ENCODE measurements at places on chromosomes 5 and 9.

GRCh38 chr9:127129073-127129717 is 6.8 kb upstream of the ANGPTL2 start:
- DNase-seq = no peak

- DNase-seq = no peak
Observed at GRCh38 chr9:101457003-101457402, 21.4 kb upstream of the ALDOB start.

DNA sequence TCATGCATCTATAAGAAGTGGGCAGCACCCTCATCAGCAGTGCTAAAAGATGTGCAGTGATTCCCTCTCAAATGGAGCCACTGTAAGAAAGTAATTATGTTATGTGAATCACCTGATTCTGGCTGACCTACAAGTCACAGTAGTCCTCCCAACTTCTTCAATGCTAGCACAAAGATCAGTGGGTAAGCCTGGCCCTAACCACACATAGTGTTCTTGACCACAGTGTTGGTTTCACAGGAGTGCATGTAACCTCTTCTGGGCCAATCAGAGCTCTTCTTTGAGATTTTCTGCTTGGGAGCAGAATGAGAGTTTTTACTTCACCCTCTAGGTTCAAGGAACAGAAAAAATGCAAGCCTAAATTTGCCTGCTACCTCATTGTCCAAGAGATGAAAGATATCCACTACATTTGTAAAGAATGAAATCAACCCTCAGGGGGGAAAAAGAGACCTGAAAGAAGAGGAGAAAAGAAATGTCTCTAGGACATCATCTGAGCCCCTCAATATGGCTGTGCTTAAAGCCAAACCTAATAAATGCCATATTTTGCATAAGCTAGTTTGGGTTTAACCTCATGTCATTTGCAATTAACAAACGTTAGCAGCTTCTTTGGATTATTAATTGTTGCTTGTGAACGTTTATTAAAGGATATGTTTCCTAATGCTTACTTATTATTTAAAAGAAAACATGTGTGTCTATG is 65.3 kb upstream of the ADRB2 start:
- DNase-seq = no peak

DNA sequence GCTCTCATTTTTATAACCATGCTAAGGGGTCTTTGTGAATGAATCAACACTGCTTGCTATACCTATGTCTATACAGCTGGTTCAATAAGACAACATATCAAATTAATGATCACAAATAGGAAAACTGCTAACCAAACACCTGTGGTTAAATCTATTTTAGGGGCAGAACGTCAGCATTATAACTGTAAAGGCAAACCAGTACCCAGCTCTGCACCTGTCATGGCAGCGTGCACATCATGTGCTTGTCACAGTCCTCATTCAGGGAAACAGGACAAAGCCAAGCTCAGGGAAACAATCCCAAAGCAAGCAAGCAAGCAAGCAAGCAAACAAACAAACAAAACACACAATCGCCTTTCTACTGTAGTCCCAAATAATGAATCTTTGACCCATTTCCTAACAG is 277.7 kb upstream of the DAP start:
- no peak for DNase-seq

DNA sequence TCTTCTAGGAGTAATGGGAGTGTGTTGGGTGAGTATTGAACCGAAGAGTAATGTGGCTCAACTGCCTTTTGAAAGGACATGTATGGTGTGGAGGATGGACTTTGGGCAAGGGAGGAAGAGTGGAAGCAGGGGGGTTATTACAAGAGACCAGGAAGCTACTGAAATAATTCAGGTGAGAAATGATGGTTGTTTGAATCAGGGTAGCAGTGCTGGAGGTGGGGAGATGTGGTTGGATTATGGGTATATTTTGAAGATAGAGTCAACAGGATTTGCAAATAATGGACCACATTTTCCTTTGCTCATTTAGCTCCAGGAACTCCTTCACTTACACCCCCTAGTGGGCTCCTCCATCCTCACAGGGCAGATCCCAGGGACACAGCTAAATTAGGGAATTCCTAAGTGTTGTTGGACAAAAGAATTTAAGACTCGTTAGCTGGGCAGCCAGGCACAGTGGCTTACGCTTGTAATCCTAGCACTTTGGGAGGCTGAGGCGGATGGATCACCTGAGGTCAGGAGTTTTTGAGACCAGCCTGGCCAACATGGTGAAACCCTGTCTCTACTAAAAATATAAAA is 1.2 kb upstream of the SLC4A9 start:
- no peak for DNase-seq

GRCh38 chr5:94395468-94395867 is 222.9 kb downstream of the KIAA0825 start:
- no peak for DNase-seq

- no peak for DNase-seq
Observed at GRCh38 chr5:83313436-83313835, 158.1 kb upstream of the VCAN start.

DNA sequence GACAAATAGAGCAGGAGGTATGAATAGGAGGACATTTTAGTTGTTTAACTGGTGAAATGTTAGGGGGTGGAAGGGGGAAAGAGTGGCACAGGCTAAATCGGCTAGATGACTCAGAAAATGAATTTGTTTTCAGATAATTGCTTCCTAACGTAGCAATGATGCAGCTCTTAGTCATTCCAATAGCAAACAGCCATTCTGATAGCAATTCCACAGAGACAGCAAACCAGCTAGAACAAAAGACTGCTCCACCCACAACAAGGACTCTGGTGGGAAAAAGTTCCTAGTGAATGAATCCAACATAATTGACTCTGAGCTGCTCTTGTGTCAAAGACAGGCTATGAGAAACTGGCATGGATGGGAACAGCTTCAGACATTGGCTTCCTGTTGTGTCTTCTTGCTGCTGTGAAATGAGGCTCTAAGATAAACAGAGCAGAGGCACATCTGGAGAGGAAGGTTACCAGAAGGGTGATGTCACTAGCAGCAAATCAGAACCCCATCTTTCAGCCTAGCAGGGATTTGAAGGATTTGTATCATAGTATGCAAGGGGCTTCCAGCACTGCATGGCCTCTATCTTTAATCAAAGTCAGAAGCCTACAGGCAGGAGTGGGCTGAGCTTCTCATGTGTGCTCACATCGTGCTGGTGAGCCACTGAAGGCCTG is 28.1 kb upstream of the F2RL1 start:
- DNase-seq = no peak

DNA sequence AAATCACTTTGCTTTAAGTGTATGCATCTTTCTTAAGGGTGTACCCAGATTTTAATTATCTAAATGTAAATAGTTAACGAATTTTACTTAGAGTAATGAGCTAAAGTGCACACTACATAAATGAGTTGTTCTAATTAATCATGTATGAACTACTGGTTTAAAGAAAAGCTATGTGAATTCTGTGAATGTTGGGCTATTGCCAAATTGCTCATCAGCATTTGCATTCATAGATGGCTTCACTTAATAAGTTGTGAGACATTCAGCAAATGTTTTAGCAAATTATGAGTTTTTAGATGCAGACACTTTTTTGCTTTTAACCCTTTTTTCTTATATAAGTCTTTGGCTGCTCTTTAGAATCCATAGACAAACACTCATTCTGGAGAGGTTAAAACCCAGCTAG is 175.7 kb downstream of the PBX3 start:
- no peak for DNase-seq

DNA sequence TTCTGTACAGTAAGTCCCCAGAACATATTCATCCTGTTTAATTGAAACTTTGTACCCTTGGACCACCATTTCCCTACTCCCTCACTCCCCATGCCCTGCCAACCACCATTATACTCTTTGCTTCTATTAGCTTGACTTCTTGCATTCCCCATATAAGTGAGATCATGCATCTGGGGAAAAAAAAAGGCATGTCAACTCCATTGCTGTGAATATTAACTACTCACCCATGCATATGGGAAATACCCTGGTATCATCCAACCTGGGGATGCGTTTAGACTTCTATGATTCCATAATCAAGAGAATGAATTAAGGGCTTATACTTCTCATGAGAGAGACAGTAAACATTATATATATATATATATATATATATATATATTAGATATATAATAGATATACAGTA is 659.4 kb upstream of the C9orf72 start:
- no peak for DNase-seq

GRCh38 chr9:112032743-112033142 is 136.1 kb downstream of the UGCG start:
- DNase-seq = no peak

DNA sequence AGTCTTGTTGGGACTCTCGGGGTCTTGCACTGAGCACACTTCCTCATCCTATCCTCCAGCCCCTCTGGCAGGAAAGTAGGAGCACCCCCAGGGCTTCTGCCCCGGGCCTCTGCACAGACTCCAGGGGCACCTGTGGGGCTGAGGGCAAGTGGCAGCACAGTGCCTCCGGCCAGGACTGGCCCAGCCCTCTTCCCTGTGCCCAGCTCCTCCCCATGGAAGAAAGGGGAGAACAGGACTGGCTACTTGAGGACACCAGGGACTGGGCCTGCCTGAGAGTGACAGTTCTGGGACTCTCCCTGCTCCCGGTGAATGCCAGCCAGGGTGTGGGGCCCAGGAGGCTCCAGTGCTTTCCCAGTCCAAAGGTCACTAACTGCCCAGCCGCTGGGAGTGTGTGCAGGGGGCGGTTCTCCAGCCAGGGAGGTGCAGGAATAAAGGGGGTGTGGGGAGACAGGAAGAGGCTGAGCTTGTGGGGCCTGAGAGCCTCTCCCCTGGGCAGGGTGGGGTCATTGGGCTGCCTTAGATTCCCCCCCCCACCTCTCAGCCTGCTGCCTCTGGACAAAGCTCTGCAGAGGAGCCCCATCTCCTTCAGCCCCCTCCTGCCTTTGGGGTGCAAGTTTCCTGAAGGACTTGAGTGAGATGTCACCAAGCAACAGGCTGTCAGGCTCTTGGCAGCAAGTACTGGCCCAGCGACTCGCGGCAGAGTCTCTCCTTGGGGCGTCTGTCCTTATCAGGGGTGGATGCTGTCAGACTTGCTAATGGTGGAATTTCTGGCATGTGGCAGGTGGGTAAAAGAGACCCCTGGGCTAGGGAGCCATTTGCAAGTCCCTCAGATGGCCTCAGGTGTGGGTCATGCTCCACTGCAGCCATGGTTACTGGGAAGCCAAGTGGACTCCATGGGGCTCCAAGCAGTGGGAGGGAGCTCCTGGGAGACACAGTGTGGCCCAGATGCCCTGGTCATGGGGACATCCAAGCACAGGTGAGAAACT is 19.1 kb upstream of the JADE2 start:
- no peak for DNase-seq

DNA sequence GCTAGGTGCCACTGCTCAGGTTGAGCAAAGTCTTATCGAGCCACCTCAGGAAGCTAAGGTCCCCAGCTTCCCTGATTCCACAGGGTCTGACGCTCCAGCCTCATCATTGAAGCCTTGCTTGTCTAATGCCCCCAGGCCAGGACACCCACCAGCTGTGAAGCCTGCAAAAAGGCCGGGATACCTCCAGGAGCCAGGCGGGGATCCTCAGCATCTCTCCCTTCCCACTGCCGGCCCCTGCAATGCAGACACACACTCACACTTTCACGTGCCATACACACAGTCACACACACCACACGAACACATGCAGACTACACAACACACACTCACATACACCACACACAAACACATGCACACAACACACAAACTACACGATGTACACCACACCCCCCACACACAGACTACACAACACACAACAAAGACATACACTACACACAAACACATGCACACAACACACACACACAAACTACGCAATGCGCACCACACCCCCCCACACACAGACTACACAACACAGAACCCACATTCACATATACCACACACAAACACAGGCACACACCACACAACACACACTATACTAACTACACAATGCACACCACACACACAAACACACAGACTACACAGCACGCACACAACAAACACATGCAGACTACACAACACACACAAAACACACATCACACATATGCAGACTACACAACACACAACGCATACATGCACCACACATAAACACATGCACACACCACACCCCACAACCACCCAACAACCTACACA is 17.8 kb upstream of the S1PR3 start:
- no peak for DNase-seq

GRCh38 chr5:95995962-95996489 is 34.4 kb upstream of the ELL2 start:
- DNase-seq = no peak

DNA sequence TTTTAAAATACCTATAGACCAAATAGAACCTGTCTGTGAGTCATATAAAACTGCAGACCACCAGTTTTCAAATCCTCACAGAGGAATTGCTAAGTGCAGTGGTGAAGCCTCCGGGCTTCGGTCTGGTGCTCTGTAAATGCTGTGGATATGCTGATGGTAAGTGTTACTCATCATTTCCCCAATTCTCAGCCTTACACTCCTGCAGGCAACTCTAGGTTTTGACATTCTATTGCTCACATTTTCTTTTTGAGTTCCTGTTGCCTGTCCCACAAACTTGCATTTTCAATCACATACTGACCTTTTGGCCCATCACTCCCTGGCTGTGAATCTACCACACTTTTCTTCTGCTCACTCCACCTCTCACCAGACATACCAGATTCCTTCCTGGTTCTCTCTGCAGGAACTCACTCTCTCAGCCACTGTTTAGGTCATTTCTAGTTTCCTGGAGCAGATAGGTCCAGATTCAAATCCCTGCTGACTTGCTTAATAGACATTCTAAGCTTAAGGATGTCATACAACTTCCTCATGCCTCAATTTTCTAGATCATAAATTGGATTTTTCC is 192.9 kb downstream of the RAB3C start:
- no peak for DNase-seq

- no peak for DNase-seq
Observed at GRCh38 chr5:3659907-3660306, 64.3 kb downstream of the IRX1 start.

- DNase-seq = no peak
Observed at GRCh38 chr5:10985091-10985720, 224.2 kb upstream of the DAP start.

DNA sequence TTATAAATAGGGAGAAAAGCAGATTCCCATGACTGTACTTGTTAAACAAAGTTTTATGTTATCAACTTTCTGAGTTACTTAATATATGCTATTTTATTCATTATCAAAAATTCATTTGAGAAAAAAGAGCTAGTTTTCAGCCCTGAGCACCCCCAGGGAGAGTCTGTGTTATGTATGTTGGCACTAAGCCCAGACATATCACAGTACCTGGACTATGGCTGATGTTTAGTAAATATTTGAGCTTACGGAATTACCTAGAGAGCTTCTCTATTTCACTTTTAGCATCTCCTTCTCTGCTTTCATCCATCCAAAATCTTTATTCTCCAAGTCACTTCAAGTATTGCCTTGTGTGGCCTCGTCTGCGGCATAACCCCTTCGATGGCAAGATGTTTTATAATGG is 225.9 kb upstream of the PCSK5 start:
- DNase-seq = no peak

- DNase-seq = no peak
Observed at GRCh38 chr9:28542928-28543327, 969.6 kb upstream of the C9orf72 start.

Data from stimulated activated CD8-positive, alpha-beta memory T cell treated with anti-CD3 and anti-CD28 coated beads, Interleukin-4, amount 100 ng/mL, for 4 hours (primary cell).